ENCODE measurements at places on chromosomes 11 and 22.

DNA sequence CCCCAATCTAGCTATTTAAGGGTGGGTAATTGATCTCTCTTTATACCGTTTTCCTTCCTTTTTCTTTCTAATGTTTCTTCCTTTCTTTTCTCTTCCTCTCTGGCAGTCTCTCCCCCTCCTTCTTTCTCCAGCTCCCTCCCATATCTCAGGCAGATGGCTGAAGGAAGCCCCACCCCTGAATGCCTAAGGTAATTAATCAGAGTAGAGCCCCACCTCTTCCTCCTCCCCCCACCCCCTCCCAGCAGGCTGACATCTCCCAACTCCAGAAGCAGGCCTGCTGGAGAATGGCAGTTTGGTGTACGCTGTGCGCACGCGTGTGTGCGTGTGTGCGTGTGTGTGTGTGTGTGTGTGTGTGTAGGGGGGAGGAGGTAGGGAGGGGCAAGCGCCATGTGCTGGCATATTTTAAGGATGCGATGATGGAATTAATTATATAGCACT, 122.6 kb downstream of the APOL5 start:
- peak; percentile 35 for DNase-seq

- peak; percentile 73 for DNase-seq
These were observed 540 bp downstream of the PPARA start for GRCh38 chr22:46150655-46151477.

- DNase-seq: no peak
These were observed 7.0 kb upstream of the ARHGAP42 start for GRCh38 chr11:100680070-100680469.

DNA sequence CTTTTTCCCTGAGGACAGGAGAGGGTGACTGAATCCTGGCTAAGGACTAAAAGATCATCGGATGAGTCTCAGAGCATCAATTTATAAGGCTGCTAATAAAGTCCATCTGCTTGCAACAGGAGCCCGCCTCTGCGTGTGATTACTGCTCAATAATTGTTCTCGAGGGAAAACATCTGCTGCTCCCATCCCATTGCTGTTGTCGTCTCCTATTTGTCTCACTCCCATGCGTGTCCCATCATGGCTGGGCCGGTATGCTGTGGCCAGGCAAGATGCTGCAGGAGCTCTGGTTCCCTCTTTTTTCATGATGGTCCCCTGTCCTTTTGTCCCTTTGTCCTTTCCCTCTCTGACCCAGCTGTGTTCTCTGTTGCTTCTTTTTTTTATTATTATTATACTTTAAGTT, 121.2 kb downstream of the SPATA19 start:
- DNase-seq: no peak

- DNase-seq: no peak
These were observed 83.7 kb upstream of the SEPTIN5 start for GRCh38 chr22:19630614-19631013.

GRCh38 chr22:38760477-38761201, 4.8 kb upstream of the SUN2 start:
- DNase-seq: no peak

GRCh38 chr11:36803084-36803483, 205.0 kb upstream of the RAG2 start:
- no peak for DNase-seq

GRCh38 chr11:27459191-27459590, 13.4 kb downstream of the LGR4 start:
- no peak for DNase-seq

Data from GM12865 (cell line).